ENCODE measurements at places on chromosomes 13 and 19.

GRCh38 chr19:12913851-12914690 is 5.0 kb downstream of the SYCE2 start:
- DNase-seq = peak; percentile 35

- no peak for DNase-seq
These were observed 62.9 kb downstream of the CHST8 start for GRCh38 chr19:33684538-33685232.

GRCh38 chr13:33213797-33214196 is 71.8 kb downstream of the STARD13 start:
- DNase-seq = no peak

DNA sequence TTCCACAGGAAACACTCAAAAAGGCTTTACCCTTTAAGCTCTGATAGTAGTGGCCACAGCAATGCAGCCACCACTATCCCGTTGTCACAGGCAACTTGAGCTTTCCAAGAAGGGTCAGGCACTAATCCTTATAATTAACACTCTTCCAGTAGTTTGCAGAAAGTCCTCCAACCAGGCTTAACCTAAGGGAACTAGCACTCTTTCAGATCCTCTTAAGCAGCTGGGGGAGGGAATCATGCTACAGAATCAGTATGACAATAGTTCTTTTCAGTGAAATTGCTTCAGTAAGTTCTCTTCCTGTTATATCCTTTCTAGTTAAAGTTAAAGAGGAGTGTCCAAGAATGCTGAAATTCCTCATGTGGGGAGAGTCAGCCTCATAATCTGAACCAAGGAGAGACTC is 82.2 kb downstream of the TNFSF11 start:
- no peak for DNase-seq

- DNase-seq = no peak
These were observed at the start of gene STAP2 for GRCh38 chr19:4338441-4339355. TSS of gene STAP2 (minus strand) at chr19:4338827. CDS start at chr19:4338753, 74 bp downstream.

DNA sequence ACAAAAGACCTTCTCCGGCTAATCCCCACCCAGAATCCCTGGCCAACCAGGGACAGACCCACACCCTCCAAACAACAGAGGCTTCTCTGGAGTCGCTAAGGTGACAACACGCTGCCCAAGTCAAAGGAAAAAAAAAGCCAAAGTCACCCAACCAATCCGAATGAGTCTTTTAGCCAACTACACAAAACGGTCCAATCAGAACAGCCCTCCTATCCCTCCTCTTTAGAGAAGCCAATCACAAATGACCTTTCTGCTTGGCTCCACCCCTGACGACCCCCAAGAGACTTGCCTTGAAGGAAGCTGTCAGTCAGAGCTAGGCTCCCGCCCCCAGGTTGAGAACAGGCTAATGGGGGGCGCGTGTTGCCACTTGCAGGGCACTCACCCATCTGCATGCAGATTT is 6.6 kb upstream of the FBXW9 start:
- DNase-seq = no peak

DNA sequence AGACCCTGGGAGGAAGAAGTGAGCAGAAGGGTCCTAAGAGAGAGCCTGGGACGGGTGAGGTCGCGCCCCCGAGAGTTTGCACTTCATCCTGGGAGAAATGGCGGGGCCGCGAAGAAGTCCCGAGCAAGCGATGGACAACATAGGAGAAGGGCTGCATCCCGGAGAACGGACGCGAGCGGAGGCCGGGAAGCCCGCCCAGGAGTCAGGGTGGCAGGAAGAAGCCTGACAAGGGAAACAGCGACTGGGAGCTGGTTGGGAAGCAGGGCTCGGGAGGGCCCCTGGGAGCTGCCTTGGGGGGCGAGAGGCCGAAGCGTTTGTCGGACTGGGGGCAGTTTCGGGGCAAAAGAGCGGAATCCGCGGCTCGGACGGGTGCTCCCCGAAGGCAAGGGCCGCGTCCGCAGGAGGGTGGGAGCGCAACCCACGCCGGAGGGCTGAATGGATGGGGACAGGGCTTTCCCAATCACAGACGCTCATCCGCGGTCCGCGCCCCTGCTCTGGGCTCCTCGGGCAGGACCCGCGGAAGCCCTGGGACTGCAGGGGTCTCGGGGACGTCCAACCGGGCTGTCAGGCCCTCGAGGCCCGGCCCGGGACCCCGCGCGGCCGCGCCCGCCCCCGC is 469 bp downstream of the ABHD17A start:
- no peak for DNase-seq

DNA sequence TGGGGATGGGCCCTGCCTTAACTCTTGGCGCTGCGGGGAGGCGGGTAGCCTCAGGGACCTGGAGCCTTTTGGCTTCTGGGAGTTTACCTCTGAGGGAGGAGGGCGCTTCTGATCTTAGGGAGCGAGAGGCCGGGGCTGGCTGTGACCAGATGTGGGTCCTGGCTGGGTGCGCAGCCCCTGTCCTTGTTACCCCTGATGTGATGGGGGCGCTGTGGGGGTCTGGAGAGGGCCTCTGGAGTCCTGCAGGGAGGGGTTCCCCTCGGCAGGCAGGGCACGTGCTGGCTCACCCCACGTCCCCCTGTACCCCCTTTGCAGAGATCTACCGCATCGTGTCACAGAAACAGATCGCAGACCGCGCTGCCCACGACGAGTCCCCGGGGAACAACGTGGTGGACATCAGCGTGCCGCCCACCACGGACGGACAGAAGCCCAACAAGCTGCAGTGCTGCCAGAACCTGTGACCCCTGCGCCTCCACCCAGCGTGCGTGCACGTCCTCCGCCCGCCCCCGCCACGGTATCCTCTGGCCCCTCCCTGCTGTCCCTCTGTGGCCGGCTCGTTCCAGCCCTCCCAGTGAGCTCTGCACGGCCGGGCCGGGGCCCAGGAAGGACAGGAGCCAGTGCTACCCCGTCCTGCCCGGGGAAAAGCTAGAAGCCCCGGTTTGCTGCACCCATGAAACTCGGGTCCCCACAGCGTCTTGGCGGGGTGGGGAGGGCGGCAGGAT is 9.8 kb upstream of the MARCHF2 start:
- DNase-seq = no peak

DNA sequence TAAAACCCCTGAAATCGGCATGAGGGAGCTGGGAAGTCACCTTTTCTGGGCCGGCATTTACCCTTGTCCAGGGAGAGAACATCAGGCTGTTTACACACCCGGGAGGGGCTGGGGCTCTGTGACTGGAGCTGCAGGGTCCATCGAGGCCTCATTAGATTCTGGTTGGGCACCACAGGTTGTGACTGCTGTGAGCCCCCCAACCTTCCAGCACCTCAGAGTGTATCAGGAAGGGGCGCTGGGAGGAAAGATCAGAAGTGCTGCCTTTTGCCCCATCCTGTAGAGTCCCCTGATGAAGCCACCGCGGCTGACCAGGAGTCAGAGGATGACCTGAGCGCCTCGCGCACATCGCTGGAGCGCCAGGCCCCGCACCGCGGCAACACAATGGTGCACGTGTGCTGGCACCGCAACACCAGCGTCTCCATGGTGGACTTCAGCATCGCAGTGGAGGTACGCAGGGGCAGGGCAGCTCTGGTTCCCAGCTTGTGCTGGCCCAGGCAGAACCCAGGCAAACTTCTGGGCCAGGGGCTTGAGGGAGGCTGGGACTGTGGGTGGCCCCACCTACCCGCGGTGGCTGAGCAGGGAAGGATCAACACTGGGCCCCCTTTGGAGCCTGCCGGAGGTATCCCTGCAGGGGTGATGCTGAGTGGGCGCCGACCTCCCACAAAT is 136.4 kb downstream of the STK24 start:
- DNase-seq = no peak

- DNase-seq = no peak
These were observed 117.2 kb downstream of the UBL3 start for GRCh38 chr13:29733147-29733611.

DNA sequence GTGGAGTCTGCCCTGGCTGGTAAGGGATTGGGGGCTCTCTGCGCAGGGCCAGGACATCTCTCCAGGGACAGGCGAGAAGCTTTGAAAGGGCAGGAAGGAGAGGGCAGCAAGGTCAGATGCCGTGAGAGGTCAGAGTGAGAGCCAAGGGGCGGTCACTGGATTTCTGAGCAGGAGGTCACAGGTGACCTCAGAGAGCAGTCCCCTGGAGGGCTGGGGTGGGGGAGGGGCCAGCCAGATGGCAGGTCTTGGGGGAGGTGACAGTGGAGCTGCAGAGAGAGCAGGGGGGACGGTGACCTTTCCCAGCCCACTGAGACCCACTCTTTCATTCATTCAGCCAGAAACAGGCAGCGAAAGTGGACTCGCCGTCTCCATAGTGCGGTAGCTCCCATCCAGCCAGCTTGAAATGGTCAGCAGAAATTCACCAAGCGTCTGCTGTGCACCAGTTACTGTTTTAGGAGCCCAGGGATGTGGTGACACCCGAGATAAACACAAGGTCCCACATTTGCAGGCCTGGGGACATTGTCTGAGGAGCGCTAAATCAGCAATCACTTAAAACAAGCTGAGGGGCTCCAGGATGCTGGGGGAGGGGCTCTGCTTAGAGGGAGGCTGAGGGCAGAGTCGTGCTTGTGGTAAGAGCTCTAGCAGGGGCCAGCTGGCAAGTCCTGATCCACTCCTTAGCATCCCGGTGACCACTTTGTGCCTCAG is 10.2 kb downstream of the CARM1 start:
- DNase-seq = no peak

DNA sequence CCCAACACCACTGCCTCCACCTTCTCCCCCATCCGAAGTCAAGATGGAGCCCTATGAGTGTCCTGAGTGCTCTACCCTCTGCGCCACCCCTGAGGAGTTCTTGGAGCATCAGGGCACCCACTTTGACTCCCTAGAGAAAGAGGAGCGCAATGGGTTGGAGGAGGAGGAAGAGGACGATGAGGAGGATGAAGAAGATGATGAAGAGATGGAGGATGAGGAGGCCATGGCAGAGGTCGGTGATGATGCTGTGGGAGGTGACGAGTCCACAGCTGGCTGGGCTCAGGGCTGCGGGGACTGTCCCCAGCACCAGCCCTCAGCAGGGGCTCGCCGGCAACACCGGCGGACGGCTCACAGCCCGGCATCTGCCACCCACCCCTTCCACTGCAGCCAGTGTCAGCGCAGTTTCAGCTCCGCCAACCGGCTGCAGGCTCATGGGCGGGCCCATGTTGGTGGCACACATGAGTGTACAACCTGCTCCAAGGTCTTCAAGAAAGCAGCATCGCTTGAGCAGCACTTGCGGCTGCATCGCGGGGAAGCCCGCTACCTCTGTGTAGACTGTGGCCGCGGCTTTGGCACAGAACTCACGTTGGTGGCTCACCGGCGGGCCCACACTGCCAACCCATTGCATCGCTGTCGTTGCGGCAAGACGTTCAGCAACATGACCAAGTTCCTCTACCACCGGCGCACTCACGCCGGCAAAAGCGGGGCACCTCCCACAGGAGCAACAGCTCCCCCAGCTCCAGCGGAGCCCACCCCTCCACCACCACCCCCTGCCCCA is 5.0 kb downstream of the ZNF526 start:
- no peak for DNase-seq

- peak; percentile 66 for DNase-seq
These were observed 104.4 kb downstream of the TM9SF2 start for GRCh38 chr13:99605420-99606323.

GRCh38 chr19:49887665-49888509 is 8.8 kb downstream of the IL4I1 start:
- no peak for DNase-seq

DNA sequence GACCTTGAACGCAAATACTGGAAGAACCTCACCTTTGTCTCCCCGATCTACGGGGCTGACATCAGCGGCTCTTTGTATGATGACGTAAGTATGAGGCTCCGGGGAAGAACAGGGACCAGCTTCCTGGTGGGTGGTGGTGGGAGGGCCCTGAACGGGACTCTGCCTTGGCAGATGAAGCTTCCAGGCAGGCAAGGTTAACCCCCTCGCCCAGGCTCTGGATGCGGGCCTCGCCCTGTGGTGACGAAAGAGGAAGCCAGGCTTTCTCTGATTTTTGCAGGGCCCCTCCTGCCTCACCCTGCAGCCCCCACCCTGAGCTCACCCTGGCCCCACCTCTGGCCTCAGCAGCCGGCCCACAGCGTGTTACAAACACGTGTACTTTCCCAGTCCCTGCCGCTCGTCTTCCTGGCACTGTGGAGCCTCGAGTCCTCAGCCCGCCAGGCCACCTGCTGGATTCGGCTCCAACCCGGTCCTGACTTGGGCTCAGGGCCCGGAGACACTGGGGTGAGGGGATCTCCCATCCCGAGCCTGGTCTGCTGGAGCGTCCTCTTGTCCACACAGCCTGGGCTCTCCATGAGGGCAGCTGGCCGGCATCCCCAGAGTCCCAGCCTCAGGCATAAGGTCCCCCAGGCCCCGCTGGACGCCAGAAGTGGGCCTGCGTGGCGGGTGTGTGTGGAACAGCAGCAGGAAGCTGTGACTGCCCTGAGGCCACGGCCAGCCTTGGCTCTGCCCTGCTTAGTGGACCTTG is 72.4 kb downstream of the KDM4B start:
- no peak for DNase-seq

DNA sequence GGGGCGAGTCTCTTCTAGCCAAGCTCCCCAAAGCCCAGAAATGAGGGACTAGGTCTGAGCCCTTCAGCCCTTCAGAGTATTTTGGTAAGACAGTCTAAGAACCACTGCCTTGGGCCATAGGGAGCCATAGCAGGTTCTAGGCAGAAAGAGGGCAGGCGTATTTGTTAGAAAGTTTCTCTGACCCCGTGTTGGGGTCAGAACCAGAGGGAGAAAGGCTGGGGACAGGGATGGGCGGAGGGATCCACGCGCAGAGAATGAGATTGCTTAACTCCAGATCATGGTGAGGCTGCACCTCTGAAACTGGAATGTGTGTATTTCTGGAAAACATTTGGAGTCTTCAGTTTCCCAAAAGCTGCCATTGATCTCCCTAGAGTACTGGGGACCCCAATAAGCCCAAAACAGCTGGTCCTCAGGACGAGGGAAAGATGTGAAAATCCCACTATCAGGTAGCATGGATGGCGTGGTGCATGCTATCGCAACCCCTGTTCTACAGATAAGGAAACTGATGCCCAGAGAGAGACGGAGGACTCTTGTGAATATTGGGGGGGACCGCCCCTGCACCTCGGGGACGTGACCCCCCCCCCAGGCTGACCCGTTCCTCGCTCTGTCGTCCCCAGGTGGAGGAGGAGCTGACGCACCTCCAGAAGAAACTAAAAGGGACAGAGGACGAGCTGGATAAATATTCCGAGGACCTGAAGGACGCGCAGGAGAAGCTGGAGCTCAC is 703 bp upstream of the TPM4 start:
- no peak for DNase-seq

GRCh38 chr19:4952945-4953344 is 16.0 kb upstream of the KDM4B start:
- DNase-seq = no peak

GRCh38 chr13:30107521-30108136 is 199.7 kb downstream of the KATNAL1 start:
- no peak for DNase-seq

- DNase-seq = no peak
These were observed 45.6 kb downstream of the EDNRB start for GRCh38 chr13:77872995-77873394.

- DNase-seq = no peak
These were observed 598.6 kb upstream of the PCDH20 start for GRCh38 chr13:62014299-62014698.
